Activated naive CD4-positive, alpha-beta T cell treated with anti-CD3 and anti-CD28 coated beads for 36 hours (primary cell): ENCODE measurements at places on chromosomes 5 and 9. TPM values are rescaled to one million over a fixed set of nuclear protein-coding genes. Genes with fewer than 3 reads are reported as not detected.

DNA sequence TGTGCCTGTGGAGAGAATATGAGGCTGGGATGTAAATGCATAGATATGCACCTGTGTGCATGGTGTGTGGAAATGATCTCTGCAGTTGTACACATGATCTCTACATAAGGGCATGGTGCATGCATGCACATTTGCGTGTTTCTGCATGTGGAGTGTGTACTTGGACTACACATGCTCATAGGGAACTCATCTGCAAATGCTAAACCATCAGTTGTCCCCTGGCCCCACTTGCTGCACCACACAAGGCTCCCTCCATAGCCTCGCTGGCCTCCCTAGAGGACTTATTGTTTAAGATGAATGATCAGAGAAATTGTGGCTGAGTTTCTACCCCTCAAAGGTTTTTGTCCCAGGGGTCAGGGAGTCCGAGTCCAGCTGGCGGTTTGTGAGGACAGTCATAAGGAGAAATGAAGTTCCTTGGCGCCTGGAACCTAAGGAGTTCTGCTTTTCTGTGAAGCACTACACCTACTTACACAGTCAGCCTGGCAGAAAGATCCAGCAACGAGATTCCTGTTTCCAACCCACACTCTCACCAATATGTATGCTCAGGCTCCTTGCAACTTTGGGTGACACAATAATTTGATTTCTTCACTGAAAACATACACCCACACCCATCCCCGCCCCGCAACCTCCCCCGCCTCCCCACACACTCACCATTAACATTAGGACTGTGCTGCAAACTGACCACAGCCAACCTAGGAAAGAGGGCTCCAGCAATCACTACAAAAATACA, 79.9 kb upstream of the CPEB4 start:
- H3K4me3 ChIP-seq, result no peak overlapping the region
- H3K4me1 ChIP-seq, result no peaks in the 10 kb centered on the region
- H3K27ac ChIP-seq, result no peak overlapping the region
- no peaks in the 10 kb centered on the region for H3K36me3 ChIP-seq
- no peaks in the 10 kb centered on the region for H3K27me3 ChIP-seq

DNA sequence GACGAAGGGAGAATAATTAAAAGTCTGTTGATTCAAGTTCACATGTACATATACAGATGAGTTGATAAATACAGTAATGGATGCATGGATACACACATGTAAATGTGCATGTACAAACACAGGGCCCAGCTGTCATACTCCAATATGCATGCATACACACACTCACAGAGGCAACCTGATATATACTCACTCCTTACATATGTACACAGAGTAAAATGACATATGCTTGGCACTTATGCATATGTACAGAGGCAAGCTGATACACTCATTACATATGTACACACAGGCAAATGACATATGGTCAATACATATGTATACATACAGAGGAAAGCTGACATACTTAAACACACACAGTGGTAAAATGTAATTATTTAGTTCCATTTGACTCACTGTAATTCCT, 7.2 kb upstream of the TMEFF1 start:
- H3K27ac ChIP-seq, result no peak overlapping the region
- H3K4me3 ChIP-seq, result no peak overlapping the region
- H3K27me3 ChIP-seq, result peaks cover 5% of the 10 kb centered on the region
- no peak for DNase-seq
- H3K4me1 ChIP-seq, result no peaks in the 10 kb centered on the region

DNA sequence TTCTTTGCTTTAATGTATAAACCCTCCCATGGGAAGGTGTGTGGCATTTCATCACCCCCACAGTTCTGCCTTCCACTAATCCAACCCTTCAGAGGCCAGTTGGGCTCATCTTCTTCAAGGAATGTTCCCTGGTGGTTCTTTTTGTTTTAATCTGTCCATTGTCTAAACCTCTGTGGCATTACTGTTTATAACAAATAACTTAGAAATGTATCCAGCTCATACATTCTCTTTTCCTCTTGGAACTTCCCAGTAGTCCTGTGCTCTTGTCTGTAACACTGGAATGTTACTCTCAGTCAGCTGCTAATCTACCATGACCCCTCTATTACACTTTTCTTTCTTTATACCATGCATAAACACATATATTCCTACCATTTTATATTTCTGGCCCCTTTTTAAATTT, 213.5 kb upstream of the TARS1 start:
- H3K4me3 ChIP-seq, result no peak overlapping the region
- H3K36me3 ChIP-seq, result no peaks in the 10 kb centered on the region
- H3K27ac ChIP-seq, result no peak overlapping the region

- no peaks in the 10 kb centered on the region for H3K27me3 ChIP-seq
- no peak overlapping the region for H3K4me3 ChIP-seq
- H3K4me1 ChIP-seq, result peaks cover 4% of the 10 kb centered on the region
- no peak overlapping the region for H3K27ac ChIP-seq
Observed at GRCh38 chr5:113274836-113275414, 159.9 kb downstream of the TSSK1B start.

The GOLM1 gene
- 0.89 TPM for total RNA-seq

The TEX53 gene
- total RNA-seq, result not detected

The CERCAM gene
- 0.57 TPM for total RNA-seq

The ACO1 gene
- total RNA-seq, result 13.2 TPM

The RIOK2 gene
- 29.1 TPM for total RNA-seq

The C5orf58 gene
- total RNA-seq, result not detected
